ENCODE measurements at places on chromosomes 5 and 9.

- no peak for DNase-seq
Observed at GRCh38 chr5:159619826-159620225, 289.5 kb upstream of the IL12B start.

DNA sequence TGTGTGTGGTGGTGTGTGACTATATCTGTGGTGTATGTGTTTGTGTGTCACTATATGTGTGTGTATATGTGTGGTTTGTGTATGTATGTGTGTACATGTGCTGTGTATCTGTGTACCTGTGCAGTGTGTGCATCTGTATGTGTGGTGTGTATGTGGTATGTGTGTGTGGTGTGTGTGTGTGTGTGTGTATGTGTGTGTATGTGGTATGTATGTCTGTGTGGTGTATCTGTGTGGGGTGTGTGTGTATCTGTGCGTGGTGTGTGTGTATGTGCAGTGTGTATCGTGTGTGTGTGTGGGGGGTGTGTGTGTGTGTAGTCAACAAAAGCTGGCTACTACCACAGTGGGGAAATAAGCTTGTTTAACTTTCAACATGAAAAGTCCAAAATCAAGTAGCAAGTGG is 31.6 kb upstream of the TENT4A start:
- no peak for DNase-seq

- no peak for DNase-seq
Observed at GRCh38 chr5:34495178-34495577, 160.9 kb upstream of the RAI14 start.

DNA sequence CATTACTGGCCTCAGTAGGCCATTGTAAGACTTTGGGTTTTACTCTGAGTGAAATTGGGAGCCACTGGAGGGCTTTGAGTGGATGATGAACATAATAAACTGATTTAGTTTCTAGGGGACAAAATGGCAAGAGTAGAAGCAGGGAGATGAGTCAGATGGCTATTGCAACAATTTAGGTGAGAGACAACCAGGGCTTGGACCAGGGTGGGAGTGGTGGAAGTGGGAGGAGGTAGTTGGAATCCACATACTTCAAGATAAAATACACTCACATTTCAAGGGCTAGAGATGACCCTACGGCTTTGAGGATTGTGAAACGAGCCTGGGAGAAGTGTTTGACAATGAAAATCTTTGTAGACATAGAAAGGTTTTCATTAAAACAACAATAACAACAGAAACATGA is 136.3 kb downstream of the ACTBL2 start:
- no peak for DNase-seq

DNA sequence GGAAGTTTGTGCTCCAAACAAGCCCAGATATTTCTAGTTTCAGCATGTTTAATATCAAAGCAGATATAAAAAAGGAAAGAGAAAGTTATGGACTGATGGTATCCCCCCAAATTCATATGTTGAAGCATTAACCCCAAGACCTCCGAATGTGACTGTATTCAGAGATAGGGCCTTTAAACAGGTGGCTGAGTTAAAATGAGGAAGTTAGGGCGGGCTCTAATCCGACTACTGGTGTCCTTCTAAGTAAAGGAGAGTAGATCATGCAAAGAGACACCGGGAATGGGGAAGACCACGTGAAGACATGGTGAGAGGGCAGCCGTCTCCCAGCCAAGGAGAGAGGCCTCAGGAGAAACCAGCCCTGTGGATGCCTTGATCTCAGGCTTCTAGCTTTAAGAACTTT is 324.1 kb upstream of the KIF2A start:
- no peak for DNase-seq

- DNase-seq, result no peak
Observed at GRCh38 chr5:69432412-69433206, 17.7 kb downstream of the MARVELD2 start.

- DNase-seq, result no peak
Observed at GRCh38 chr5:149681252-149681651, 48.9 kb upstream of the PPARGC1B start.

GRCh38 chr9:86825299-86825698 is 122.0 kb downstream of the GAS1 start:
- DNase-seq, result no peak

DNA sequence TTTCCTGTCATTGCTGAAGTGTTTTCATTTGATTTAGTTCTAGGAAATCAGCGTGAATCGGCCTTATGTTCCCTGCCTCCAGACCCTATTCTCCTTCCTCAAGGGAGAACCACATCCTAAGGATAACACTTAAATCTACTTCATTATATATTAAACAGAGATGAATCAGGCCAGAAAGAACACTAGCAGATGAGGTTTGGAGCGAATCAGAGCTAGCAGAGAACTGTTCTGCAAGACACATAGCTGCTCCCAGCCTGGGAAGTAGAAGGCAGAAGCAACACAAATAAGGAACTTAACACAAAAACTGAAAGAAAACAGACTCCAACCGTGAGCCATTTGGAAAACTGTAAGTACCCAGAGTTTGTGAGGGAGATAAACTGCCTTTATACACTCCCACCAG is 718.2 kb downstream of the SEMA5A start:
- no peak for DNase-seq

DNA sequence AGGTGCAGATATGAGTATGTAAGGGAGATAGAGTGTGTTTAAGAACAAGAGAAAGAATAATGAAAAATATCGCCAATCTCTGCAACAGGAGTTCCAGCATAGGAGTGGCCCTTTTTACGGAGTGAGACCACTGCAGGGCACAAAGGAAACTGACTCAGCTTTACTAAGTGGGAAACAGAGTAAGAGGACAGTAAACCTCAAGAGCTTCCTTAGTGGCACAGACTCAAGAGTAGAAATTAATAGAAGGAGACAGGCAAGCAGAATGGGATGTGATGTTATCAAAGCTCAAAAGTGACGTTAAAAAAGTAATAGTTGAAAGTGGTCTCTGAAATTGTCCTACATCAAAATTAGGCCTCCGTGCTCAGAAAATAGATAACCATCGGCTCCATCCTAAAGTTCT is 2.1 kb upstream of the SH3RF2 start:
- DNase-seq, result no peak

DNA sequence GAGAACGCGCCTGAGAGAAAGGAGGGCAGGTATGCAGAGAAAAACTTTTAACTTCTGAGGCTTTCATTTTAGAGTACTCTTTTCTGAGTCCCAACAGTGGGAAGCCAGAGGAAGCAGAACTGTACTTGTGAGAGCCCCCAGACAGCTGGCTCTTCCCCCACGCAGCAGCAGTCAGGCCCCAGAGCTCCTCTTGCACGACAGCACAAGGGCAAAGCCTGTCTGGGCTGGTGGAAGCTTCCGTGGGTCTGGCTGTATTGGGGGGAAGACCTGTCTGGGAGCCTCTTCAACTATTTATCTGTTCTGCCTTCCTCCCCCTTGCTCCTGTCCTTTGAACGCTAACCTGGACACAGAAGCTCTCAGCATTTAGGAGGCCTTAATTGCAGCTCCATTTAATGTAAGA is 68.2 kb downstream of the THBS4 start:
- no peak for DNase-seq

All from RWPE2 (cell line).